ENCODE measurements at places on chromosomes 16 and 17.

DNA sequence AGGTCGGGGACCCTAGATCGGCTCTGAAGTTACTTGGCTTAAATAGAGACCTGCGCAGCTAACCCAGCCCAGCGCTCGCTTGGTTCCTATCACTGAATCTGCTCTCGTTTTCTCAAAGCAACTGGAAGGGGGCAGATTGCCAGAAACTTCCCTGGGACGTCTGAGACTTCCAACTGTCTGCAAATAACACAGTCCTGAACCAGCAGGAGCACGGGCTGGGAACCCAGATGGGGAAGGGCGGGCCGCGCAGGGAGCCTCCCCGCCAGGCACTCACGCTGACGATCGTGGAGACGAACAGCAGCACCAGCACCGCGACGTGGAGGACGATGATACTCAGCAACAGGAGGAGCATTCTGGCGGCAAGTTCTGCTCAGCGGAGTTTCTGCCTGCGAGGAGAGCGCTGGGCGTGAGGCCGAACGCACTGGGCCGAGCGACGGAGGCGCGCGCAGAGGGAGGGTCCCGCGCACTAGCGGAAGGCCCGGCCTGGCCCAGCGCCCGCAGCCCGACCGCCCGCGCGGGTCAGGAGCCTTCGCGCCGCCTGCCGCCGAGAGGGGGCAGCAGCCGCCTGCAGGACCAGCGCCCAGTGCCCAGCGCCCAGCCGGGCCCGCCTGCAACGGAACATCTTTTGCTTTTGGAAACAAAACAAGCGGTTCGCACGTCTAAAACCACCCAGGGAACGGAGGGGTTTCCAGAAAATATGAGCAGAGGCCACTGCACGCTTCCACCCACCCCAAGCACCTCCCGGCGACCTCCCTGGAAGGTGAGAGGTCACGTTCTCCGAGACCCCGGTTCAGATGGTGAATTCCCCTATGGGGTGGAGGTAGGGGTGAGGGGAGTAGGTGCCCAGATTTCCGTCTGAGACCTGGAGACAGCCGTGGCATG is 4.5 kb downstream of the PMP22 start:
- DNase-seq = peak; percentile 97

DNA sequence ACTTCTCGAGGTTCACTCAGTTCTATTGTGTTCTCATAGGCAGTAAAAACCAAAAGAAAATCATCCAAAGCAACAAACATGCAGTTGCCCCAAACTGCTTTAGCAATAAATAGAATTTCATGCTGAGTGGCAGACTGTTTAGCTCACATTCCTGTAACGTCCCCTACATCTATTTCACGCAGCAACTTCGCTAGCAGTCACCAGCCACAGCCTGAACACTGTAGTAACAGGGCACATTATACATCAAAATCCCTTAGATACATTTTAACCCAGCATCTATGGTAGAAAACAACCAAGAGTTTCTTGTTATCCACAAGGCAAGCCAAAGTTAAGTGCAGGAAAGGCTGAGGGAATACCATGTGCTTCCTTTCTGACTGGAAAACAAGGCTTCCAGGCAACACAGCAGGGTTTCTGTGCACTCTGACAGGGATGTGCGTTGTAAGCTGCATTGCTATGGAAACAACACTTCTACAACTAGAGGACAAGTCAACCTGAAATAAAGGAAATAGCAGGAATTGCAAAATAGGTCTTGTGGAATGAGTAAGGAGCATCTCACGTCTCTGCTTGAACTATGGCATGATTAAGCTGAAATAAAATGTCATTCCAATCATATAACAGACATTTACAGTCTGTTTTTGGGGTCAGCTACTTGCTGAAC is 55.4 kb downstream of the CFDP1 start:
- peak; percentile 85 for DNase-seq

DNA sequence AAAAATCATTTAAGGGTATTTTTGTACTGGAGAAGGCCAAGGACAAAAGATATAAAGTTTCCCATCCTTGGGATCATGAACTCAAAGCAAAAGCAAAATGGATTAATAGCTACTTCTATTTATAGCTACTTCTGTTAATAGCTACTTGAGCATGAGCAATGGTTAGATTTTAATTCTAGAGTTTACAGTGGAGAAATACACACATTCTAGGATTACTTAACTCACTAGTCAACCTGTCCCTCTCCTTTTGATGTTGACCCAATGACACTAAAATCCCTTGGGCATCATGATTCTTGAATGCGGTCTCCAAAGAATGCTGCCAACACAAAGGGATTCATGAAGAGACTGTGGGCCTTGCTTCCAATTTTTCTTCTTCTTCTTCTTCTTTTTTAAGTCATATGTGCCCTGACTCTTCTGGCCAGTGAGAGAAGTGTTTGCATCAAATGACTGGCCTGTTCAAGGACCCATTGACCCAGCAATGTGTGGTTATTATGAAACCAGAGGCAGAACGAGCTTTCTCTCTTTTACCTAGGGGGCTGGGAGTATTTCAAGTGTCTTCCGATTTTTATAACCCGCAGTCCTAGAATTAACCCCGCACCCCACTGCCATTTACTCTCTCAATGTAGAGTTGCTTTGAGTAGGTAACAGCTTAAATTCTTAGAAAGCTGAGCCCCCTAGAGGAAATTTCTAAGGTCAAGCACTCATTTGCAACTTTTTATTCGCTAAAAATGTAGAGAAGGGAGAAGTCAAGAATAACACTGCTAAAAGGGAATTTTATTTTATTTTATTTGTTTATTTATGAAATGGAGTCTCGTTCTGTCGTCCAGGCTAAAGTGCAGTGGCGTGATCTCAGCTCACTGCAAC is 34.6 kb downstream of the OTOA start:
- no peak for DNase-seq

DNA sequence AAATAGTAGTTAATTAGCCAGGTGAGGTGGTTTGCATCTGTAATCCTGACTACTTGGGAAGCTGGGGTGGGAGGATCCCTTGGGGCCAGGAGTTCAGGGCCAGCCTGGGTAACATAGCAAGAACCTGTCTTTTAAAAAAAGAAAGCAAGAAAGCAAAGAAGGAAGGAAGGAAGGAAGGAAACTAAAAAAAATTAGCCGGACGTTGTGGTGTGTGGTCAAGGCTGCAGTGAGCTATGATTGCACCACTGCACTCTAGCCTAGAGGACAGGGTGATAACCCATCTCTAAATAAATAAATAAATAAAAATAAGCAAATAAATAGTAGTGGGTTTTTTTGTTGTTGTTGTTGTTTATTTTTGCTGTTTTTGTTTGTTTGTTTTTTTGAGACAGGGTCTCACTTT is 39.3 kb upstream of the MAP2K6 start:
- DNase-seq = no peak

- no peak for DNase-seq
Measured at GRCh38 chr16:83205896-83206295, 579.1 kb downstream of the CDH13 start.

GRCh38 chr17:2656283-2656682 is 55.3 kb downstream of the CLUH start:
- DNase-seq = no peak
